Osteoblast (primary cell): ENCODE measurements at places on chromosomes 3 and 15. TPM values are rescaled to one million over a fixed set of nuclear protein-coding genes. Genes with fewer than 3 reads are reported as not detected.

- DNase-seq = peak; percentile 92
Observed at GRCh38 chr15:60392986-60393790, 4.6 kb downstream of the ANXA2 start.

GRCh38 chr3:43155464-43156121 is 49.7 kb upstream of the POMGNT2 start:
- peak; percentile 90 for DNase-seq

DNA sequence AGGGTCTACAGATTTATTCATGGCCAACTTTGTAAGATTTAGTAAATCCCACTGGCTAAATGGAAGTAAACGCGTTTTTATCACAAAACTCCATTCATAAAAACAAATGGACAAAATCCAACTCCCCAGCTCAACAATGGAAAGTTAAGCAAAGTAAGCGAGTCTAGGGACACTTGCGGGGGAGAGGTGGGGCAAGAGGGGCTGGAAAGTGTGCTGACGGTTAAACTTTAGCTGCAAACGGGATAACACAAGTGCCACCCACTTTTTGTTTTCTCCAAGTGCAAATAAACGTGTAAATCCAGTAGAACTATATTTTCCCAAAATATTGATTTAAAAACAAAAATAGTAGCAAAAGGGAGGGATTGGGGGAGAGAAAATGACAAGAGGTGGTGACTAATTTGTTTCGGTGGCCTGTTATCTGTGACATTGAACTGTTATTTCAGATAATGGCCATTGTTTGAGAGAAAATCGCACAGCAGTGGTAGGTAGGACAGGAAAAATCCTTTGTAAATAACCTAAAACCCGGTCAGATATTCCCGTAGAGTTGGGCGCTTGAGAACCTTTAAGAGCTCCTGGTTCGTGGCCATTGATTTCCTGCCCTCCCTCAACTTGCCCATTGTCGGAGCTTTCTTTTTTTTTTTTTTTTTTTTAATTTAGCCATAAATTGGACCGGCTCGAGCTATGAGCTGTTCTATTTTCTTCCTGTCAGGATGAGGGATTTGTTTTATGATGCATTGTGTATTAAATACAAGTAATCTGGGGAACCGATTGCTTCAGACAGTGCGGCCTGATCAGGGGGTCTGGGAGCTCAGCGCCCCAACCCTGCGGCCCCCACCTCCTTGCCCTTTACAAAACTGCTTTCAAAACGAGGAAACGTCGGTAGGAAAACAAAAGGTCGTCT is 514.8 kb downstream of the MECOM start:
- DNase-seq = no peak

DNA sequence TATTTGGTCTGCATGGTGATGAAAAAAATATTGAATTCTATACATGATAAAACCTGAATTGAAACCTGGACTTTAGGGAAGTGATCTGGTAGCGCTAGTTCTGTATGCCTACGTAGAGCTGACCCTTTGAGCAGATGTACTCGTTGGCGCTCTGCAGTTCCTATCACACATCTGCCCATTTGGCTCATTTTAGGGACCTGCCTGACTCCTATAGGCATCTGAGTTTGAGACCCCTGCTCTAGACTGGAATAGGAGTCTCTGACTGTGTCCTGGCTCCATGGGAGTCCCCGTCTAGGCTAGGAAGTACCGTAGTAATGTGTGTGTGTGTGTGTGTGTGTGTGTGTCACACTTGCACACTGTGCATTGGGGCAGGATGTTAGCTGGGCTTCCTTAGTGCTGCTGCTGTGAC is 21.2 kb downstream of the STARD5 start:
- no peak for DNase-seq

- DNase-seq = no peak
Observed at GRCh38 chr3:148605521-148605920, 92.2 kb upstream of the AGTR1 start.

GRCh38 chr15:100919481-100920405 is 586 bp downstream of the LRRK1 start:
- DNase-seq = peak; percentile 95

- peak; percentile 79 for DNase-seq
Observed at GRCh38 chr15:68368731-68369435, 63.1 kb downstream of the ITGA11 start.

DNA sequence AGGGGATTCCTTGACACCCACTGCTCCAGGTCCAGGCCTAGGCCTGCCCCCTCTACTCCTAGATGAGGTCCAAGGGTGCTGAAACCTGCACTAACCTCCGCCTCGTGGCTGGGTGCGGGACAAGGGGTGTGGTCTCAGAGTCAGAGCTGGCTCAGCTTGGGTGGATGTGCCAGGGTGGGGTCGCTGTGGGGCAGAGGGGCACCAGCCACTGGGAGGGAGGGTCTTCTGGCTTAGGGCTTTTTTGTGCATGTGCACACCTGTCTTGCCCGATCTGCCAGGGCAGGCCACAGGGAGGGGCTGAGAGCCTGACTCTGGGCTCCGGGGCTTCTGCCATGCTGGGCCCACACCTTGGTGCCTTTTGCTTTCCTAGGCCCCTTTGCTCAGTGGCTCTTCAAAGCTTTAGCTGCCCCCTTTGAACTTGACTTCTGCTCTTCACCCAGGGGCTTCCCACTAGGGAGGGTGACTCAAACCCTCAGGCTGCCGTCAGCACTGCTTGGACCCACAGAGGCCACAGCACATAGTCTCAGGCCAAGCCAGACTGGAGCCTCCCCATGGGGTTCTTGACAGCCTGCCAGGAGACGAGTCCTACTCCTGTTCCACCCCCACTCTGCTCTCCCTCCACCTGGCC is 73.0 kb downstream of the KLF13 start:
- peak; percentile 87 for DNase-seq

- no peak for DNase-seq
Observed at GRCh38 chr3:130950124-130950523, 56.2 kb downstream of the ATP2C1 start.

- no peak for DNase-seq
Observed at GRCh38 chr15:60534546-60534945, 55.6 kb upstream of the ICE2 start.

Gene KCNH8
- total RNA-seq = not detected in 2 replicates

Gene ASB14
- not detected in 2 replicates for total RNA-seq

Gene NR1I2
- 0.36 TPM in 1 of 2 replicates, not detected in the other for total RNA-seq

Gene PLSCR5
- not detected in 2 replicates for total RNA-seq

Gene KNG1
- total RNA-seq = not detected in 2 replicates

Gene RAB6B
- 0.59 and 0.72 TPM in 2 replicates for total RNA-seq
